ENCODE measurements at places on chromosomes 6 and 20. TPM values are rescaled to one million over a fixed set of nuclear protein-coding genes. Genes with fewer than 3 reads are reported as not detected.

- H3K27ac ChIP-seq: no peak overlapping the region
- H3K4me3 ChIP-seq: peak overlapping the region; percentile 4
These were observed 148.3 kb downstream of the GPX5 start for GRCh38 chr6:28673787-28674671.

DNA sequence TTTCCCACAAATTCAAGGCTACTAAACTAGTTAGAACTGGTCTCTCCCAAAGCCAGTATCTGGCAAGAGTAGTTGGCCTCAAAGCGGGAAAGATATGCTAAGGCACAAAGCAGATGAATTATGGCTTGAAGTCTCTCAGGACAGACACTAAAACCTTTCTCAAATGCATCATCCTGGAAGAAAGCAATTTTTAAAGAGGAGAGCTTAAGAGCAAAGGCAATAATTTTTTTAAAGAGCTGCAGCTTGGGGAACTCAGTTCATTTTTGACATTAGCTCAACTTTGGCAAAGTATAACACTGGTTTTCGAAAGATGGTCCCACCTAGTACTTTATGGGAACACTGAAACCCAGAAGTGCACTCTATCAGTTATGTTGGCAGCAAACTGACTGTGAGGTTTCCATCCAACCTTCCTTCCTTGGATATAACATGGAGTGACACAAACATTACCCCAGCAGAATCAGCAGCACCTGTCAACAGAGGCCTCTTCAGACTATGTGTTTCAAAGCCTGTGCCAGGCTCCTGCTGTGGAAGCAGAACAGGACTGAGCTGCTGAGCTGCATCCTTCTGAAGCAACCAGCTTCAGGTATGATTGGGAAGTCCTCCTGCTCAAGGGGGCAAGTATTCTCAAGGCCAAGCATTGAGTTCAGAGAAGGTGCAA, 852.3 kb upstream of the HS3ST5 start:
- H3K27ac ChIP-seq: no peak overlapping the region
- DNase-seq: no peak
- H3K4me3 ChIP-seq: no peak overlapping the region
- no peaks in the 10 kb centered on the region for H3K4me1 ChIP-seq
- no peaks in the 10 kb centered on the region for H3K27me3 ChIP-seq

GRCh38 chr6:25927756-25928216, 2.7 kb downstream of the SLC17A2 start:
- no peaks in the 10 kb centered on the region for H3K27me3 ChIP-seq
- H3K4me3 ChIP-seq: no peak overlapping the region
- no peak overlapping the region for H3K27ac ChIP-seq
- DNase-seq: no peak

- no peaks in the 10 kb centered on the region for H3K36me3 ChIP-seq
- no peak for DNase-seq
These were observed 539.8 kb downstream of the EPHA7 start for GRCh38 chr6:92879526-92879925.

GRCh38 chr20:45935416-45936046, 1.0 kb downstream of the PCIF1 start:
- DNase-seq: no peak
- H3K4me3 ChIP-seq: peak overlapping the region; percentile 98
- no peaks in the 10 kb centered on the region for H3K4me1 ChIP-seq
- H3K27me3 ChIP-seq: no peaks in the 10 kb centered on the region

- H3K27me3 ChIP-seq: no peaks in the 10 kb centered on the region
- DNase-seq: no peak
- H3K36me3 ChIP-seq: peaks cover 11% of the 10 kb centered on the region
These were observed 5.0 kb downstream of the TNFRSF6B start for GRCh38 chr20:63701329-63702035.

DNA sequence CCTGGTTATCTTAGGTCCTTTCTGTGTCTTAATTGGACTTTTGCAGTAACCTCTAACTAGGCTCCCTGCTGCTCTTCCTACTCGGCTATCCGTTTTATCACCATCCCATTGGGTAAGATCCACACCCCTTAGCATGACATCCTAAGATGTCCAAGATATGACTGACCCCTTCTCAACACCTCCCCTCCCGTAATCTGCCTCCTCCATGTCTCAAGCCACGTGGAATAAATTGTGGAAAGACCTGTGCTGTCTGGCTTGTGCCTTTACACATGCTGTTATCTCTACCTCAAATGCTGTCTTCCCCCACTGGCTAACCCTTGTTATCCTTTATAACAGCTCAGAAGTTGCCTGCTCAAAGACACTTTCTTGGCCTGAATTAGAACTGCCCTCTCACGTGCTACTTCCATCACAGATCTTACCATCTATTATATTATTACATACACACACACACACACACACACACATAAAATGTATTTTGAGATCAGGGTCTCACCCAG, 26.5 kb downstream of the EIF2S2 start:
- no peaks in the 10 kb centered on the region for H3K4me1 ChIP-seq
- H3K4me3 ChIP-seq: no peak overlapping the region
- no peak for DNase-seq
- no peaks in the 10 kb centered on the region for H3K27me3 ChIP-seq
- H3K36me3 ChIP-seq: peaks cover 6% of the 10 kb centered on the region
- no peak overlapping the region for H3K27ac ChIP-seq

GRCh38 chr6:151475653-151476523, 17.9 kb upstream of the CCDC170 start:
- H3K27ac ChIP-seq: no peak overlapping the region
- no peaks in the 10 kb centered on the region for H3K36me3 ChIP-seq
- H3K4me3 ChIP-seq: no peak overlapping the region
- peak; percentile 52 for DNase-seq
- no peaks in the 10 kb centered on the region for H3K4me1 ChIP-seq

DNA sequence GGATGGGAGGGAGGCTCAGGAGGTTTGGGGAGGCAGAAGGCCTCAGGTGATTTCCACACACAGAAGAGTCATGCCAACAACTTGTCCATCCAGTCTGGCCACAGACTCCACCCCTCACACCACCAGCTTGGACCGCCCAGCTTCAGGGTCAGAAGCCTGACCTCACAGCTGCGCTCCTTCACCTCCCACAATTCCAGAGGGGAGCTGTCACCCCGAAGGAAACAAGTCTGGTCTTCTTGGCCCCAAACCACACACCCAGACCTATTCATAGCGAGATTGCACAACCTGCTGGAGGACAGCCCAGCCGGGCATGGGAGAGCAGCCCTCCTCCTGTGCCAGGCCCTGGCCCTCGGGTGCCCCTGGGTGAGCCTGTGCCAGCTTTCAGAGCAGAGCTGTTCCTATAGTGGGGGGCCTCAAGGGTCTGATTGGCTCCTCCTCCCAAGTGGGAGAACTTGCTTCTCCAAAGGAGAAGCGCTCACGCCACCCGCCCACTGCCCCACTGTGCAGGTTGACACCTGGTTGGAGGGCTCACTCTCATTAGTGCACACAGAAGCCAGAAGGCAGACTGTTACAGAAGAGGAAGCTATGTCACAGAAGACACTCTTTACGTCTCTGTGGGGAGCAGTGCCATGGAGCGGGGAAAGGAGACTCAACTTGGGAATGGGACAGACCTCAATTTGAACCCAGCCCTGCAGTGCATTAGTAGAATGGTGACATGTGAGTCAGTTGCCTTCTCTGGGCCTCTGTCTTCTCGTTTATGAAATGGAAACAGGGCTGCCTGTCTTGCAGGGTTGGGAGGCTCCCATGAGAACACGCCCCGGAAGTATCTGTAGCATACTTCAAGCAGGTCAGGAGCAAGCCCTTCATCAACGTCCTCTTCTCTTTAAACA, 128.8 kb downstream of the FOXO3 start:
- H3K27ac ChIP-seq: no peak overlapping the region
- H3K36me3 ChIP-seq: no peaks in the 10 kb centered on the region
- peaks cover 6% of the 10 kb centered on the region for H3K4me1 ChIP-seq
- peak; percentile 42 for DNase-seq

F13A1 gene
- 15.3 TPM for total RNA-seq

SMLR1 gene
- not detected for total RNA-seq

SRSF12 gene
- total RNA-seq: not detected

GMPR gene
- total RNA-seq: 4.7 TPM

THBD gene
- total RNA-seq: 2.3 TPM

CAGE1 gene
- total RNA-seq: not detected

Data from colonic mucosa (tissue), 4 donors.